ENCODE measurements at places on chromosomes 12 and 14. TPM values are rescaled to one million over a fixed set of nuclear protein-coding genes. Genes with fewer than 3 reads are reported as not detected.
A peak's percentile ranks its signal among the peaks of the same experiment; 100 is the strongest.

The ESPL1 gene
- 76.7 TPM for total RNA-seq

DNA sequence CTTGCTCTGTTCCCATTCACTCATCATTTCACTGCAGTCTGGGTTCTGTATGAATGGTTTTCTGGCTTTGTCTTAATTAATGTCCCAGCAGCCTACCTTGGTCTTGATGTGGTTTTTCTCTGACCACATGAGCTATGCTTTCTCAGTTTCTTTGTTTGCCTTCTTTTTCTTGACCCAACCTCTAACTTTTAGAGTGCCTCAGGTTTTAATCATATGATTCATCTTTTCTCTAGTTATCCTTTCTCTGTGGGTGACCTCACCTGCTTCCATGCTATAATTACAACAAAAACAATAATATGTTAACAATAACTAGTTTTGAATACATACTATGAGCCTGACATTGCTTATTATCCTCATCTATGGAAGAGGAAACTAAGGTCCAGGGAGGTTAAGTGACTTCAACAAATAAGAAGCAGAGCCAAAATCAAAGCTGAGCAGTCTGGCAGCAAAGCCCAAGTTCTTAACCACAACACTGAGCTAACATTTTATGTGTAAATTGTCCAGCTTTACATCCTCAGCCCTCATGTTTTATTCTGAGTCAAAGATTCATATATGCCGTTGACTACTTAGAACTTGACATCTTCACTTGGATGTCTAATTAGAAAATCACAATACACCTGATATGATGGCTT, 4.7 kb upstream of the EPYC start:
- peaks cover 15% of the 10 kb centered on the region for H3K4me1 ChIP-seq
- no peak for DNase-seq

GRCh38 chr12:47079981-47080724, 394 bp upstream of the AMIGO2 start:
- DNase-seq = peak; percentile 82
- peaks cover 32% of the 10 kb centered on the region for H3K36me3 ChIP-seq
- peak overlapping the region; percentile 99 for H3K27ac ChIP-seq
- H3K4me3 ChIP-seq = peak overlapping the region; percentile 98
- no peaks in the 10 kb centered on the region for H3K27me3 ChIP-seq
- H3K4me1 ChIP-seq = peaks cover 69% of the 10 kb centered on the region

- peak overlapping the region; percentile 19 for H3K4me3 ChIP-seq
- H3K27ac ChIP-seq = no peak overlapping the region
- H3K36me3 ChIP-seq = peaks cover 11% of the 10 kb centered on the region
Observed at GRCh38 chr12:93851257-93851671, 174.1 kb downstream of the CRADD start.

GRCh38 chr12:122182887-122183587, at the start of gene LRRC43:
TSS of gene LRRC43 (plus strand) at chr12:122183123. CDS start at chr12:122183145, 22 bp downstream.
- DNase-seq = peak; percentile 82
- H3K4me3 ChIP-seq = peak within 1 kb of the TSS; percentile 82
- H3K36me3 ChIP-seq = no peaks in the 10 kb centered on the region

The KITLG gene
- 0.09 TPM for total RNA-seq

DNA sequence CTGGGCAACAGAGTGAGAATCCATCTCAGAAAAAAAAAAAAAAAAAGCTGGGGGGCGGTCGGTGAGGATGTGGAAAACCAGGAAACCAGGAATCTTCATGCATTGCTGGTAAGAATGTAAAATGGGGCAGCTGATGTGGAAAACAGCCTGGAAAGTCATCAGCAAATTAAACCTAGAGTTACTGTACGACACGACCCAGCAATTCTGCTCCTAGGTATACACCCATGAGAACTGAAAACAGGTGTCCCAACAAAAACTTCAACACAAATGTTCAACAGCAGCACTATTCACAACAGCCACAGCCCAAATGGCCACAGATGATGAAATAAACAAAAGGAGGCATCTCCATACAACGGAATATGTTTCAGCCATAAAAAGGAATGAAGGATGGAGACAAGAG, 97.3 kb downstream of the NCOR2 start:
- no peak overlapping the region for H3K27ac ChIP-seq
- H3K4me3 ChIP-seq = no peak overlapping the region
- peaks cover 75% of the 10 kb centered on the region for H3K36me3 ChIP-seq
- peaks cover 14% of the 10 kb centered on the region for H3K4me1 ChIP-seq
- DNase-seq = no peak
- no peaks in the 10 kb centered on the region for H3K27me3 ChIP-seq

DNA sequence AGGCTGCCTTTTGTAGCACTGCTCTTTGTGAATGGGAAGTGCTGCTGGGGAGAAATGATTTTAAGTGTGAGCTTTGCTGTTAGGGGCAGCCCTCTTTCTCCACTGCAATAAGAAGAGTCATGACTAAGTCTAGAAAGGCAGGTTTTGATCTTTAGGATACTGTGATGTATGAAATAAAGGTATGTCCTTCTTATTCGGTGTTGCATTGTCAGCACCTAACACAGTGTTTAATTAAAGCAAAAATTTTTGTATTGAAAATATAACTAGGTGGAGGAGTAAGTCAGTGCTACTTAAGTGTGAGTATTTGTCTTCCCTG, 81.5 kb downstream of the ETV6 start:
- H3K27me3 ChIP-seq = no peaks in the 10 kb centered on the region
- peak overlapping the region; percentile 95 for H3K27ac ChIP-seq
- no peak for DNase-seq
- H3K4me1 ChIP-seq = peaks cover 77% of the 10 kb centered on the region
- peak overlapping the region; percentile 83 for H3K4me3 ChIP-seq

The RPS6KA5 gene
- 13.5 TPM for total RNA-seq

The CELA1 gene
- total RNA-seq = not detected

- no peaks in the 10 kb centered on the region for H3K4me1 ChIP-seq
- DNase-seq = no peak
- H3K4me3 ChIP-seq = no peak overlapping the region
- no peaks in the 10 kb centered on the region for H3K36me3 ChIP-seq
Observed at GRCh38 chr12:114612062-114612461, 71.9 kb downstream of the TBX3 start.

Measured in activated CD4-positive, alpha-beta T cell treated with anti-CD3 and anti-CD28 coated beads, Interleukin-2, amount 10 ng/mL, durations not matched to agents 24 days and 14 days (primary cell).